ENCODE measurements at places on chromosomes 12 and 14.

DNA sequence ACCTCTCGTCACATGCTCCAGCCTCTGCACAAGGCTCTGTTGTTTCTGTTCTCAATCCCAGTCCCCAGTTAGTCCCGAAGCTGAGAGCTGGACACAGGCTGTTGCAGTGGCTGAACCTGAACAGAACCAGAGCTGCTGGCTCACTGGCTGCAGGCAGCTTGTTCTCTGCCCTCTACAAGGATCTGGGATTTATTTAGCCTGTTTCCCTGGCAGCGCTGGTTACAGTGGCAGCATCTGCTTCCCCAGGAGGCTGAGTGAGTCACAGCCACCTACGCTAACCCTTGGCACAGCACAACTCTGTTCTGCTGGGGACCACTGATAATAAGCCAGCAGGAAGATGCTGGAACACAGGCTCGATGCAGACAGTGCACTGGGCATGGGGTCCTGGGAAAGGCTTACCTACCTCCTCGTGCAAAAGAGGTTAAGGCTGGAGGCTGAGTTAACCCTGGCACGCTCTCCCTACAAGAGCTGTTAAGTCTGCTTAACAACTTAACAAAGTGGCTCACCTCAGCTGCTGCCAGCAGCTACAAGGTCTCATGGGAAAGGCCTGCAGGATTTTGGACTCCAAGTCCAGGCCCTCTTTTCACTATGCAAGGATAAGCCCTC lies 299.6 kb downstream of the PCNX1 start:
- no peak for DNase-seq

- DNase-seq = no peak
Observed at GRCh38 chr14:99249389-99249788, 22.6 kb downstream of the BCL11B start.

DNA sequence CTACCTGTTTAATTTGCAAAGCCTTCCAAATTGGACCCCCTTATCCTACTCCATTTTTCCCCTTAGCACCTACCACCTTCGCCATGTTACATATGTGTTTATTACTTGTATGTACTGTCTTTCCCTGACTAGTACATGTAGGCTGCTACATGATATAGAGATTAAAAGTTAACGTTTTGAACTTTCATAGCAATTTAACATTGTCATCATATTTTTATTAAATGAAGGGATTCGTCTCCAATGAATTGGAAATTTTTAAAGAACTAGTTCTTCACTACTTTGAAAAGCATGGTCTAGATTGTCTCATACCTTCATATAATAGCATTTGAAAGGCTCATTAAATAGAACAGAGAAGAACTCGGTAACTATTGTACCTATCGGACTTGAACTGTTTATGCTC lies 64.9 kb upstream of the REP15 start:
- DNase-seq = no peak

DNA sequence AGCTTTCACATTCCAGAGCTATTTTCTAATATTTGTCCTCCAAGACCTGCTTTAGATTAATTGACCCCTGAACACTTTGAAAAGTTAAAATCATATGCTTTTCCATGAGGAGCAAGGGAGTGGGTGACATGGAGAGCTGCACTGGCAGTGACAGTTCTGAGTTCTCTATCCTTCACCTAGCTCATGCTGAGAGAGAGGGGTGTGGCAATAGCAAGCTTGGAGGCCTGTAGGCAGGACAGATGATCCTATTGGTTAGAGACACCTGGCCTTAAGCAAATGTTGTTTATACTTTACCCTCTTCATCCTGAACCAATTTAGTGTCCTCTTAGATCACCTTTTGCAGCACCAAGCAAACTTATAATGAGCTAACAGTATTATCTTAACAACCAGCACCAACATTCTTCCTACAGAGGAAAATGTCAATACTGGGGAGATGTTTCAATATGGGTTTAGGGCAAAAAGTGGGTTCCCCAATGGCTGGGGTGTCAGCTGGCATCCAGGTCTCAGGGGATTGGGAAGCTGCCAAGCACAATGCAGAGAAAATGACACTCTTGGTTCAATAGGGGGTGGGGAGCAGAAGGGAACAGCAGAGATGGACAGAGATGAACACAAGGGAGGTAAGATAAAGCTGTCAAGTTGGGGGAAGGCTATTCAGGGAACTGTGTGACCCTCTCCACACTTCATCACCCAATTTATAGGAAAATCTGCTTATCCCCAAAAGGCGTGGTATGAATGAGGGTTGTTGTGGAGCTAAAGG lies 37.0 kb upstream of the PPM1H start:
- DNase-seq = no peak

- no peak for DNase-seq
Observed at GRCh38 chr14:99462210-99462609, 18.4 kb downstream of the SETD3 start.

- DNase-seq = no peak
Observed at GRCh38 chr14:86989285-86989684, 1003.7 kb downstream of the GALC start.

DNA sequence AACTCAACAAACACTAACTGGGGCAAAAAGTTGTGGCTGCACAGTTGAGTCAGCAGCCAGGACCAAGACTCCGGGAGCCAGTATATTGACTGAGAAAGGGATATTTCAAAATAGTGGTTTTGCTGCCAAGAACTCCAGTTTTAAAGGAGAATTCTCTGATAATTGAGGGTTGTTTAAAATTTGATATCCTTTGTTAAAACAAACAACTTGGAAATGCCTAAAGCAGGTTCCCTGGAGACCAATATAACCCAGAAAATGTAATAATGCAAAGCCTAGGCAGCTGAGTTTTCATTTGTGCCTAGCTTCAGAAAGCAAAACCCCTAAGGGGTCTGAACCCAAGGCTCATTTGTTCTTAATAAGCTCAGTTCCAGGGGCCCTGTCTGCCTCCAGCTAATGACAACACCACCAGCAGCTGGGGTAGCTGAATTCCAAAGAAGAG lies 311.7 kb upstream of the CCDC196 start:
- DNase-seq = no peak

DNA sequence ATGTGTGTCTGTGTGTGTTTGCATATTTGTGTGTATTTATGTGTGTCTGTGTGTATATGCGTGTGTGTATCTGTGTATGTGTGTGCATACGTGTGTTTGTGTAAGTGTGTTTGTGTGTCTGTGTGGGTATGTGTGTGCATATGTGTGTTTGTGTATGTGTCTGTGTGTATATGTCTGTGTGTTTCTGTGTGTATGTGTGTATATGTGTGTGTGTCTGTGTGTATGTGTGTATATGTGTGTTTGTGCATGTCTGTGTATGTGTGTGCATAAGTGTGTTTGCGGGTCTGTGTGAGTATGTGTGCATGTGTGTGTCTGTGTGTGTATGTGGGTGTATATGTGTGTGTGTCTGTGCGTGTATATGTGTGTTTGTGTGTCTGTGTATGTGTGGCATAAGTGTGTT lies 1030.5 kb upstream of the TMEM132C start:
- DNase-seq = no peak

DNA sequence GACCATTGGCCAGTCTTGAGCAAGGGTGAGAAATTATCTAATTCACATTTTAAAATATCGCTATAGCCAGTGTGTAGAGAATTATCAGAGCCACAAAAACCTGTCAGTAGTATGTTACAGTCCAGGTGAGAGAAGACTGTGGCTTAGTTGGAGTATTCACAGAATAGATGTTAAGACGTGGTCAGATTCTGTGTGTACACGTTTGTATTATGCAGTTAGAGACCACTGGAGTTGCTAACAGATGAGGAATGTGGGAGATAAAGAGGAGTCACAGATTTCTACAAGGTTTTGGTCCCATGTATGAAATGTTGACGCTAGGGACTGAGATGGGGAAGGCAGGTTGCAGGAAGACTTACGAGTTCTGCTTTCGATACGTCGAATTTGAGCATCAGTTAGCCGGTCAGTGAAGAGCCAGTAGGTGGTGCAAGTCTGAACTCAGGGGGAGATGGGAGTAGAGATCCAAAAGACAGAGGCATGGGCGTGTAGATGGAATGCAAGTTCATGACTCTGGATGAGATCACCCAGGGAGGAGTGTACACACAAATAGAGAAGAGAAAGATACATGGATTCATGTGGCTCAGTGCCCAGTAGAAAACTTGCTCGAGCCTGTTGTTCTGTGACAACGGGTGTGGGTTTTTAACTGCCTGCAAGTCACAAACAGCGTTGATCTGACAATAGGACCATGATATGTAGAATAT lies 114.8 kb upstream of the FLRT2 start:
- DNase-seq = no peak

- DNase-seq = no peak
Observed at GRCh38 chr12:126210026-126210425, 1144.8 kb downstream of the AACS start.

- DNase-seq = no peak
Observed at GRCh38 chr14:78721756-78722480, 551.7 kb downstream of the NRXN3 start.

- DNase-seq = no peak
Observed at GRCh38 chr12:85733984-85734383, 102.2 kb downstream of the RASSF9 start.

GRCh38 chr12:14252697-14253096 lies 112.8 kb upstream of the ATF7IP start:
- DNase-seq = no peak

DNA sequence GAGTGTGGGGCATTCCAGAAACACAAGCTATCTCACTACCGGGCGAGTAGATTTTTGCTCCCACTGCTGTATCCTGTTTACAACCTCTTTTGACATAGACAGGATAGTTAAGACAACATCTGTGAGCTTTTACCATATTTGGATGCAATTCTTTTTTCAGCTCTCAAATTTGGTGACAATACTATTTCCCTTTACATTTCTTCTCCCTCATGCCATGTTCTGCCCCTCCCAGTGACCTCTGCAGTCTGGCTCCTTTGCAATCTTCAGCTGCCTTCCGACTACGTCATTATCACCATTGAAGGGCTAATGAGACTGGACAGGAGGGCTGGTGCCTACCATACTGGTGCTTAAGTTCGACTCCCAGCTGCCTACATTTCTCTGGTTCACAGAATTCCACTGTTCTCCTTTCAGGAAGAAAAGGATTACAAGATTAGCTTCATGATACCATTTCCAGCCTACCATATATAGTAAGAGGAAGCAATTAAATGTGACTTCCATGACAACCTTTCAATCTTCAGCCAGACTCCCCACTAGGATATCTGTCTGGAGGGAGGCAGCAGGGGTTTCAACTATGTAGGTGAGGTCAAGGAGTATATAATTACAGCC lies 251.6 kb downstream of the PHLDA1 start:
- DNase-seq = no peak

- no peak for DNase-seq
Observed at GRCh38 chr14:58703161-58703506, 65.4 kb downstream of the DACT1 start.

DNA sequence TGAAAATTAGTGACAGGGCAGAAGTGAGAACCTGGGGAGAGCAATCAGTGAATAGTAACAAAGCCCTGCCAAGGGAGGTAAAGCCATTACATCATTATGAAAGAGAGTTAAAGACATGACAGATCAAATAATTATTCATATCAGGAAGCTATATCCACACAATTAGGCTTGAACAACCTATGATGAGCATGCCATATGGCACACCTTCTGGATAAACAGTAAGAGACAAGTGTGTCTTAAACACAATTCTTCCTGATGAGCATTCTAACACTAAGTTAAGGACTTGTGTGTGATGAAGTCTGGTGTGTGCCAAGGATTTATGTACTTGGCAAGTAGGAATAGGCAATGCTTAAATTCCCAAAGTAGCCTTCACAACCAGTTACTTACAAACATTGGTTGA lies 76.1 kb downstream of the GALNT4 start:
- DNase-seq = no peak

DNA sequence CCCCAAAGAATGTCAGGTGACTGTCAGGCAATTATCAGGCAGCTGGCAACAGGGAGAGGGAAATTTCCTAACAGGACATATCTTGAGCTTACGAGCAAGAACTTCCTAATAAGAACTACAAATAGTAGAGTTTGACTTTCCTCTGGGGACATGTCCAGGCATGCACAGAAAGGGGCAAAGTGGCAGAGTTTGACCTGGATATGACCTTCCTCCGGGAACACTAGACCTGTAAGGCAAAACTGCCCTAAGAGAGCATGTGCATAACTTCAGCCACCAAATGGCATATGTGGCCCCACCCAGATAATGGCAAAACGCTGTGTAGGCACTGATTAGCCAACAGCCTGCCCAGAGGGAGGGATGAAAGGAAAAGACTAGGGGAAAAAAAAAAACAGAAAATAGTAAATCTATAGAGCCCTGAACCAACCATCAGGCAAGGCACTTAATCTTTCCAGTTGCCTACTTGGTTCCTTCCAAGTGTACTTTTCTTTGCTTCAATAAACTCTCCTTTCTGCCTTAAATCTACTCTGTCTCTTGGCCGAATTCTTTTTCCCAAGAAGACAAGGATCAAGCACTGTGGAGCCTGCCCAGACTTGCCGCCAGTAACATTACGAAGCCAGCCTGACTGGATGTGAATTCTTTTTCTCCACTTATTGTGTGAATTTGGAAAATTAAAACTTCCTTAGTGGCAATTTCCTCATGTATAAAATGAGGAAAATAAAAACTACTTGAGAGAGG lies 164.1 kb downstream of the SPTSSA start:
- DNase-seq = no peak

- DNase-seq = no peak
Observed at GRCh38 chr14:55593698-55594097, 13.7 kb downstream of the KTN1 start.

- DNase-seq = no peak
Observed at GRCh38 chr12:64478661-64479060, 26.7 kb downstream of the TBK1 start.

DNA sequence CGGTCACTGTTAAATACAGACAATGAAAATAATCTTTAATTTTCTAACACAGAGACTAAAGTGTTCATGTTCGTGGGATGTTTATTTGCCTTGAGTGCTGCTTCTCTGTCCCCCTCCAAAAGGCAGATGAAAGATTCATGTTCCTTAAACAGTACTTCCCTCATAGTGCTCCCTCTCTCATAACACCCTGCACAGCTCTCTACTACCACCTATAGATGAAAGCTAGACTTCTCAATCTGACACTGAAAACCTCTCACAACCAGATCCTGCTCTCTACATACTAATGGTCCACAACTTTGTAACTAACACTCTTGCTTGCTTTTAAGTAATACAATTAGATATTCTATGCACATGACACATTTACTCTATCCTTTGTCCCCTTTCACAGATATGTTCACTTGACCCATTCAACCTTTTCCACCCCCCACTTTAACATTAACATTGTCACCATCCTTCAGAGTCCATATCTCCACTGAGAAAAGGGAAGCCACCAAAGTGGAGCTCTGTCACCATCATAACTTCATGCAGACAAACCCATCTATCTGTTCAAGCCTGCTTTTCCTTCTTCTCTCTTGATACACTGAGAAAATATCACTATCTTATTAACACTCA lies 266.4 kb upstream of the USP15 start:
- no peak for DNase-seq
